Thymus (tissue), 14 donors: ENCODE measurements at places on chromosomes 7 and 10. TPM values are rescaled to one million over a fixed set of nuclear protein-coding genes. Genes with fewer than 3 reads are reported as not detected.

DNA sequence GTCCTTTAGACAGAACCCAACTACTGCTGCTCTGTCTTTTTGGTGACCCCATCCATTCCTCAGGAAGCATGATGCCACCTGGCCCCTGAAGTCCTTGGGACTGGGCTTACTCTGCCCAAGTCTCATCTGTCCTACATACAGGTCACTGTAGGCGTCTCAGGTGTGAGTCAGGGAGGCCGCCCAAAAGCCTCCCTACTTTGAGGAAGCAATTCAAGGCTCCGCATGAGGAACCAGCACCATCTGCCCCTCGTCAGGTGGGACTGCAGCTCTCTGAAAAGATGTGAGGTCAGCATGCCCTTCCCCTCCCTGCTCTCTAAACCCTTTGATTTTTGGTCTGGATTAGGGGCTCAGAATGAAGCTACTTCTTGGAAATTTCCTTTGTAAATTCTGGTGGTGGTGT, 354.8 kb downstream of the CXCL12 start:
- no peak for DNase-seq

The GSTO2 gene
- 5.6 TPM for total RNA-seq

DNA sequence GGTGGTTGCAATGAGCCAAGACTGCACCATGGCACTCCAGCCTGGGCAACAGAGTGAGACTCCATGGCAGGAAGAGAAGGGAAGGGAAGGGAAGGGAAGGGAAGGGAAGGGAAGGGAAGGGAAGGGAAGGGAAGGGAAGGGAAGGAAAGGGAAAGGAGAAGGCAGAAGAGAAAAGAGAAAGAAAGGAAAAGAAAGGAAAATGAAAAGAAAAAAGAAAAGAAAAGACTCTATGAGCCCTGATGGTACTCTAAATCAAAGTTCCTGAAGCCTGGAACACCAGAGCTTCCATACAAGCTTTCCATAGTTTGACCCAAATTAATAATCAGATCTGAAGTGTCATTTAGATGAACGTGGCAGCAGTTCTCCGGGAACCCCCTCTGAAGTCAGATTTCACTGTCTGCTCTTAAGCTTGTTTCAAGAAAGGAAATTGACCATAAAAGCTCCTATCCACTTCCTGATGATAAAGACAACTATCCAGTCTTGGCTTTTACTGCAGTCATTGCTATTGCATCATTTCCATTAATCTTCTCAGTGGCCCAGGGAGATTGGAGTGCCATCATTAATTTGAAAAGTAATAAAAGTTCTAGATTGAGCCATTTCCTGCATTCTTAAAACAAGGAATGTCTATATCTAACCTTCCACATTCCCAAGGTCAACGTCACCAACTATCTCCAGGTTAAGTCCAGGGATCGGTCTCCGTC, 44.2 kb upstream of the FRMD4A start:
- no peak for DNase-seq

GRCh38 chr10:3666525-3667302, 118.3 kb downstream of the KLF6 start:
- no peak for DNase-seq

DNA sequence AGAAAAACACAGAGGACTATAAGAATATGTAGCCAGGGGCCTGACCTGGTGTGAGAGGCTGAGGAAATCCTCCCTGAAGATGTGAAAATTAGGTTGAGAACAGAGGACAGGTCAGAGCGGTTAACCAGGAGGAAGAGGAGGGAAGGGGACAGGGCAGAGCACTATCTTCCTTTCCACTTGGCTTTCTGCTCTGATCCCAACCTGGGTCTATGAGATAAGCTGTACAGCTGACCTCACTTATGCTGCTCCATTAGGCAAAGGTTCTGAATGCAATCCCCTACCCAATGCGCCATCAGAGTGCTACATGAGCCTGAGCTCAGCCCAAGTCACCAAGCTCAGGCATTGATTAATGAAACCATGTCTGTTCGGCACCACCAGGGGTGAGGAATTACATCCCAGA, 10.5 kb downstream of the LIPA start:
- no peak for DNase-seq

DNA sequence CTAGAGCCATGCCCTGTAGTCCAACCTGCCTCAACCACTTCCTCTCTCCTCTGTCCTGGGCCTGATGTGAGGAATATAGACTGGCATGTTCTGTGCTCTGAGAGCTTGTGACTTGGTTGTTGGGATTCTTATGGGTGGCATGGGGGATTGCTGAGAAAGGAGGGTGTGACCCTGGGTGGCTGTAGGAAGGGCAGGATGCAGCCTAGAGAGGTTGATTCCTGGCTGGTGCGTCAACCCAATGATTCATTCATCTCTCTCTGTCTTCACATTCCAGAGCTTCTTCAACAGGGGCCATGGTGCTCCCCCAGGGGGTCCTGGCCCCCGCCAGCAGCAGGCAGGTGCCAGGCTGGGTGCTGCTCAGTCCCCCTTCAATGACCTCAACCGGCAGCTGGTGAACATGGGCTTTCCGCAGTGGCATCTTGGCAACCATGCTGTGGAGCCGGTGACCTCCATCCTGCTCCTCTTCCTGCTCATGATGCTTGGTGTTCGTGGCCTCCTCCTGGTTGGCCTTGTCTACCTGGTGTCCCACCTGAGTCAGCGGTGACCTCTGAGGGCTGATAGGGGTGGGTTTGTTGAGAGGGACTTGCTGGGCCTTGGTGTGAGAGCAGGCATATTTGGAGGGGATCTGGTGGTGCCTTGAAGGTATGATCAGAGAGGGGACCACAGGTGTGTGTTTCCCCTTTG, 2.6 kb downstream of the FAM241B start:
- DNase-seq, result no peak

The CFAP70 gene
- total RNA-seq, result 1.7 TPM

The SEMA3A gene
- 1.0 TPM for total RNA-seq

- no peak for DNase-seq
Measured at GRCh38 chr7:112400141-112400540, 50.1 kb upstream of the IFRD1 start.

DNA sequence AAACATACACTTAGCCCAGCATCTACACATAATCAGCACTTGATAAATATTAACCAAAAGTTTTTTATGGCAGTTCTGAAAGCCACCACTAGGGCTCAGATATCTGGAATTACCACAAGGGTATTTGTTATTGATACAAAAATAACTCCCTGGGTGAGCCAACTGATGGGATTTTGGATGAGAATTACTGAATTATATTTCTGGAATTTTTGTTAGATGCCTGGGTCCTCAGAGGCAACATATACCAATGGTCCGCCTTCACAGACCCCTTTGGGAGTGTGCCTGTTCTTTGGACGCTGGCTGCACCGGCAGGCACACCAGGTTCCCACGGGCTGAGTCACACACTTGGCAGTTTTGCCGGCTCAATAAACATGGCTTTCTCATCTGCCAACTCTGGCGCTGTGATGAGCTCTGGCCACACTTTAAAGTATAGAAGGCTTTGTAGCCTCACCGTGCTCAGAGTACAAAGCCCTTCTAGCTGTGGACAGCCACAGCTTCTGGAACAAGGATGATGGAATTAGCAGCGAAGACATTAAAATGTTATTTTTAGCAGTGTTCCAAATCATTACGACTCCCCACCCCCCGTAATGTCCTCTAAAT, 24.5 kb upstream of the EEPD1 start:
- DNase-seq, result no peak

GRCh38 chr7:85018498-85018897, 168.4 kb downstream of the SEMA3D start:
- no peak for DNase-seq

DNA sequence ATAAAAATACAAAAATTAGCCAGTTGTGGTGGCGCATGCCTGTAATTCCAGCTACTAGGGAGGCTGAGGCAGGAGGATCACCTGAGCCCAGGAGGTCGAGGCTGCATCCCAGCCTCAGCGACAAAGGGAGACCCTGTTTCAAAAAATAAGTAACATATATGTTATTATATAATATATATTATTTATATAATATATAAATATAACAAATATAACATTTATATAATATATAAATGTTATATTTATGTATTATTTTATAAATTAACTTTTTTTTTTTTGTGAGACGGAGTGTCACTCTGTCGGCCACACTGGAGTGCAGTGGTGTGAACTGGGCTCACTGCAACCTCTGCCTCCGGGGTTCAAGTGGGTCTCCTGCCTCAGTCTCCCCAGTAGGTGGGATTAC, 1.5 kb upstream of the POR start:
- no peak for DNase-seq

The FAM200A gene
- 7.6 TPM for total RNA-seq

- no peak for DNase-seq
Measured at GRCh38 chr10:76935941-76936613, 701.5 kb downstream of the KCNMA1 start.

The SFXN3 gene
- 7.7 TPM for total RNA-seq

The TUBAL3 gene
- 1.3 TPM for total RNA-seq

The LIPN gene
- total RNA-seq, result 0.09 TPM

GRCh38 chr7:1250901-1251300, 18.2 kb downstream of the UNCX start:
- DNase-seq, result no peak

DNA sequence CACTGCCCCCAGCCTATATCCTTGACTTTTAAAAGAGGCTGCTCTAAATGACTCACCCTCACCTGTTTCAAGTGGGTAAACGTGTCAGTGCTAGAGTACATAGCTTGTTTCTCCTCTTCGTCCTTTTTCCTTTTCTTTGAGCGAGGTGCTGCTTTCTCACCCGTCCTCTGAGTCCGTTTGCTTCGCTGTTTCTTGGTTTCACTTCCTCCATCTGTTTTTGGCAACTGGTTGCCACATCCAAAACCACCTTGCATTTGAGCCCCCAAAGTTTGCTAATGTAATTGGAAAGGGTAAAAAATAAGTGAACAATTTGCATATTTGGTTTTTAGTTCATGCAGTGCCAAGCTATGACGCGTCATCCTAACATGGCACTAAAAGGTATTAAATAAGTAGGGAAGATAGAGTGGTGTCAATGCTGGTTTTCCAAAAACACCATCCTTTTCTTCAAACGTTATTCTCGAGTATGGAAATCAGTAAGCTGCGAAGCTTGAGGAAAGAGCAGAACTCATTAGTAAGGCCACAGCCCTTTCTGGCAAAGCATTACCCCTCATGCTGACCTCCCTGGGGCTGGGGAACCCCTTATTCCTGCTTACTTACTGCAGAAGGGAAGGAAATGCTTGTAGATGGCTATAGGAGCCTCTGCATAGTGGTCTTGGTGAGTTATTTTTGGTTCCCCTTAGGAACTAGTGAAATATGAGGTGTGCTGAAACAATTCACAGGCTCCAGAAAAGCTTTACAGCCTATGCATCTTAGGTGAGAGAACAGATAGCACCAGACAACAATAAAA, 133.5 kb downstream of the GALNT11 start:
- DNase-seq, result no peak

DNA sequence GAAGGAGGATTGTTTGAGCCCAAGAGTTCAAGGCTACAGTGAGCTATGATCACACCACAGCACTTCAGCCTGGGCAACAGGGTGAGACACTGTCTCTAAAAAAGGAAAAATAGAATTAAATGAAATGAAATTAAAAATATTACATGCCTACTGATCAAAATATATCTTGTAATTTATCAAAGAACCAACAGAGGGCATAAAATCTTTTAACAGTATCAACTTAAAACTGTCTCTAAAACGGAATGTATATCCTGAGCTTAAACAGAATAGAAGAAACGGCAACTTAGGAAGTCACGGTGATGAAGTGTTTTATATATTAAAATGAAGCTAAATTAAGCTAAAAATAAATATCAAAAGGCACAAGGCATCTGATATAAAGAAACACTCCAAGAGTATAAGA, 78.8 kb downstream of the MTPAP start:
- no peak for DNase-seq

DNA sequence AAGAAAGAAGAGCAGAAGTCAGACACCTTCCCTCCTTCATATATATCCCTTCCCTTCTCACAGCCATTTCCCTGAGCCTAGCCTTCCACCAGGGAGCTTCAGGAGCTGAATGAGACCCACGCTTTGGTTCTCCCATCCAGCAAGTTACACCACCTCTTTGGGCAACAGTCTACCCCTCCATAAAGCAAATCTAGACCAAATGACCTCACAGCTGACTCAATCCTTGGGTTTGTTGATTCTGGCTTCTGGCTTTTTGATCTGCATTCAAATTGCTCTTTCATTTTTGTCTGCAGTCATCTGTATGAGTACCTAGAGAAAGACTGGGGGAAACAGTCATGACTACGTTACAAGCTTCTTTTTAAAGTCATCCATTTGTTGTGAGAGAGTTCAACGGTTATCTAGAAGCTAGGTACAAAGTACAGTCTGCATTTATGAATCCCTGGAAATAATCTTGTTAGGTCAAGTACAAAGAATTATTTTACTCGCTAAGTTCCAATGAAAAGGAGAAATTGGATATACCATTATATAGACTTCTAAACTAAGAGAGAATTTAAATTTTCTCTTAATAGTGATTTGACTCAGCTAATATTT, 86.3 kb downstream of the RAB11FIP2 start:
- no peak for DNase-seq

DNA sequence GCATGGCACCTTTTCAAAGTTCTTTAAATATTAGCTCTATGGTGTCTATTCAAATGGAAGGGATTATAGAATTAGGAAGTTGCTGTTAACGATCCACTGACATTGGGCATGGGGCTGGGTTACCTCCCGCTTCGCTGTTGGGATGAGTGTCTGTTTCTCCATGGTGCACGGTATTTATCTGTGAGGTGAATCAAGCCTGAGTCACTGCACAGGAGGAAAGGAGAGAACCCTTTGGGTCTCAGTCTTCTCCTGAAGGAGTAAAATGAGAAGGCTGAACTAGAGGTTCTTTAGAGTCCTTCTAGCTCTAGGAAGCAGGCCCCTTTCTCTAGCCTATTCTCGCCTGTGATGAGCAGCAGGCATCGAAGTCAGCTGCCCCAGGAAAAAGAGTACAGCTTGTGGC, 7.3 kb downstream of the JCAD start:
- DNase-seq, result no peak

The C10orf67 gene
- total RNA-seq, result 0.05 TPM

DNA sequence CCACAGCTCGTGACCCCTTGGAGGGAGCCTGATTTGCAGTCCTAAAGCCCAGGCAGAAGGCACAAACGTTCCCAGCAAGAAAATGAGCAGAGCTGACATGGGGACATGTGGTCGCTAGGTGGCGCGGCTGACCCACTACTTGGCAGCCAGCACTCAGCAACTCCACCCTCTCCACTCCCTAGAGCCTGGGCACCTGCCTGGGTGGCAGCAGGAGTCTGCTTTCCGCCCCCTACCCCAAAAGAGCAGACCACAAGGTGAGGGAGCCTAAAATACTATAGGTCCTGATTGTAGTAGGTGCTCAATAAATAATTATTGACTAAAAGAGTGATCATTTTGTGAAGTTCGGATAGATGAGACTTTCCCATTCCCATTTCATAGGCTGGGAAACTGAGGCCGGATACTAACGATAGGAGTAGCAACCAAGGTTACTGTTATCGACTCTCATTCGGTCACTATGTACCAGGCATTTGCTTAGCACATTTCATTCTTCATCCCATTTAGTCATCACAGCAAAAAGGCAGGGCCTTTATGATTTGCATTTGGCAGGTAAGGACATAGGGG, 57.4 kb downstream of the NEUROG3 start:
- peak; percentile 46 for DNase-seq

The HOXA1 gene
- total RNA-seq, result 0.28 TPM

DNA sequence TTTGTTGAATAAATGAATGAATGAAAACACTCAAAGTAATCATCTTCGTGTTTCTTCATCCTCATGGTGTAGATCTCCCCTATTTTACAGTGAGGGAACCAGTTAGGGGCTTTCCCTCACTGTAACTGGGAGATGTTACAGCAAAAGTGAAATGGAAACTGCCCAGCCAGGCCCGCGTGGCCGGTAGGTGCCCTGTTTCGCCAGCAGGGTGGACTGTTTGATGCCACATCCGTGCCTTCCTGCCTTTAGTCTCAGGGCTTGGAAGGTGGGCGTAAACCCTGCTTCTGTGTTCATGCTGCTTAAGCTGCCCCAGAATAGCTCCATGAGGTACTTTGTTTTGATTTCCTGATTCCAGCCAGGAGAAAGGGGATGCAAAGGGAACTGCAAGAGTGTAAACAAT, 268.8 kb downstream of the PLXNA4 start:
- DNase-seq, result no peak

The PDE1C gene
- 2.4 TPM for total RNA-seq
